ENCODE measurements at places on chromosomes 2 and 18. TPM values are rescaled to one million over a fixed set of nuclear protein-coding genes. Genes with fewer than 3 reads are reported as not detected.

GRCh38 chr2:44895061-44895460 lies 46.4 kb upstream of the SIX3 start:
- no peak for DNase-seq

DNA sequence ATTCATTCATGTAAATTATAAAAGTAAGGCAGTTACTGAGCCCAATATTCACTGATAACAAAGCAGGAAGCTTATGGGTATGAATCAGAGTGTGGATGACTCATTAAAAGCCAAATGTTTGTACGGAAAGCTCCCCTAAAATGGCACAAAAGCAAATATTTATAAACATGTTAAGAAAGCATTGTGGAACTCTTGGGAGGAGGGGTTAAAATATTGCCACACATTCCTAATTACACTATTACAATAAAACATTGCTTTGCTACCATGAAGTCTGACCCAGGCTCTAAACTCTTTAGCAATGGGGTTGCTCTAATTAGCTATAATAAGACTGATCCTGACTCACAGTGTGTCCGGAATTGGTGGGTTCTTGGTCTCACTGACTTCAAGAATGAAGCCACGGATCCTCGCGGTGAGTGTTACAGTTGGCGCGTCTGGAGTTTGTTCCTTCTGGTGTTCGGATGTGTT lies 110.9 kb downstream of the NAB1 start:
- DNase-seq: no peak

DNA sequence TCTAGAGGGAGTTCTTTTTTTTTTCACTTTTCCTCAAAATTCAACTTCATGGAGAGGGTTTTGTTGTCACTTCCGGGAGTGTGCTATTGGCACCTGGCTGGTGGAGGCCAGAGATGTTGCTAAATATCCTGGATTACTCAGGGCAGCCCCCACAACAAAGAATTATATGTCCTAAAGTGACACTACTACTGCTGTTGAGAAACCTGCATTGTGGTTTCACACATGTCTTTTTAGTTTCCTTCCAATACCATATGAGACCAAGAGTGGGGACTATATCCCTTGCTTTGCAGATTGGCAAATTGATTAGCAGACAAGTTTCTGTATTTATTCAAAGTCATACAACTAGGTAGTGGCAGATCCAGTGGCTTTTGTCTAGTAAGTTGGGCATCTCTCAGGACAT lies 826.8 kb downstream of the TRIB2 start:
- DNase-seq: no peak

GRCh38 chr2:63698786-63699548 lies 110.2 kb downstream of the MDH1 start:
- peak; percentile 65 for DNase-seq

GRCh38 chr2:122019724-122020123 lies 264.3 kb downstream of the TSN start:
- peak; percentile 23 for DNase-seq

DNA sequence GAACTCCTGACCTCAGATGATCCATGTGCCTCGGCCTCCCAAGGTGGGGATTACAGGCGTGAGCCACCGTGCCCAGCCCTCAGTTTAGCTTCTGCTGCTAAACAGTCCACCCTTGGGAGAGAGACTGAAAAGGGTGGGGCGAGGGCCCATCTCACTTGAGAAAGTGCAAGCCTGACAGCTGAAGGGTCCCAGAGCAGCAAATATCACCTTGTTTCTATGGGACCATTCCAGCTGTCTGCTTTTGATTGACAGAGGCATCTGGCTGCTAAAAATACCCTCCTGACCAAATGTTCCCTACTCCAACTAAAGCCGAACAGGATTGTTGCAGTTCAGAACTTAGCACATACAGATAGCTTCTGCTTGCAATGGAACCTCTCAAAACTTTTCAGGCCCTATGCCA lies 436 bp upstream of the SMYD1 start:
- DNase-seq: no peak

SLC19A3 gene
- 87.4 TPM for total RNA-seq

CRACDL gene
- 18.4 TPM for total RNA-seq

Measured in mucosa of gallbladder (tissue), 1 donor.